Central memory CD8-positive, alpha-beta T cell (primary cell): ENCODE measurements at places on chromosomes 5 and 9.

DNA sequence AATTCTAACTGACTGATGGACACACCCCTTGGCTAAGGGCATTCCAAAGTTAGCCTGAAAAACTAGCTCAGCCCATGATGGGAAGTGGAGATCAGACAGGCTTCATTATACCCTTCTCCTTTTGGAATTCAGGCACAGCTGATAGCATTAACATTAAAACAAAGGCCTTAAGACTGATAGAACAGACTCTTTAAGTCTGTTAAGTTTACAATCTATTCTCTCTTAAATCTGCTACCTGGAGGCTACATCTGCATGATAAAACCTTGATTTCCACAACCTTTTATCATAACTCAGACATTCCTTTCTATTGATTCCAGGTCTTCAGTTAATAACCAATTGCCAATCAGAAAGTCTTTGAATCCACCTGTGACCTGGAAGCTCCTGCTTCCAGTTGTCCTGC, 281.4 kb downstream of the TUSC1 start:
- DNase-seq: no peak

GRCh38 chr9:81613002-81613812, 76.1 kb downstream of the TLE1 start:
- no peak for DNase-seq

DNA sequence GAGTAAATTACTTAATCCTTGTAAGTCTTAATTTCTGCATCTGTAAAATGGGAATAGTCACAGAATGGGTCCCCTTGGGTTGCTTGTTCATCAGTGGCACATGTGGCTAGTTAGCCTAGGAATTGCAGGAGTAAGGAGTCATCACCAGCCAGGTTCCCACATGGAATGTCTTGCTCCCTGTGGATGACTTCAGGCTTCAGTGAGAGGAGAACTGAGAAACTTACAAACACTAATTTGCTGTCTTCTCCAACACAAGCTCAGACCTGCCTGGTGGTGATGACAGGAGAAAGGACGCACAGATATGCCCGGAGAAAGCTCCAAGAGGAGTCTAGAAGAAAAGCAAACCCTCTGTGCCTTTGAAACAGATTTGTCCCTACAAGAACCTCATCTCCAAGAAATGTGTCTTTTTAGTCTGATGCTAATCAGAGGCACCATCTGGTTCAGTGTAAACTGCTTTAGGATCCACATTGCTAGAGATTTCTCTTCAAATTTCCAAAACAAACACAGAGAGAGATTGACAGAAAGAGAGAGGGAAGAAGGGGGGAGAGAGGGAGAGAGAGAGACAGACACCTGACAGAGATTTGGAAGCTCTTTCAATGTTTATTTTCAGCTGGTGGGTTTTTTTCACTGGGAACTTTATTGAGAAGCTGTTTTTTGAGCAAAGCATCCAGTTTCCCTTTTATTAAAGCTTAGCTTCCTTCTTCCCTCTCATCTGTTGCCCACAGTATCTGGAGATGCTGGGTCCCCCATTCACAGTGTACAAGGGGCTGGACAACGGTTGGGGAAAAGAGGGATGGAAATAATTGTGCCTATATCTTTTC, 128.3 kb downstream of the DOCK2 start:
- DNase-seq: no peak

DNA sequence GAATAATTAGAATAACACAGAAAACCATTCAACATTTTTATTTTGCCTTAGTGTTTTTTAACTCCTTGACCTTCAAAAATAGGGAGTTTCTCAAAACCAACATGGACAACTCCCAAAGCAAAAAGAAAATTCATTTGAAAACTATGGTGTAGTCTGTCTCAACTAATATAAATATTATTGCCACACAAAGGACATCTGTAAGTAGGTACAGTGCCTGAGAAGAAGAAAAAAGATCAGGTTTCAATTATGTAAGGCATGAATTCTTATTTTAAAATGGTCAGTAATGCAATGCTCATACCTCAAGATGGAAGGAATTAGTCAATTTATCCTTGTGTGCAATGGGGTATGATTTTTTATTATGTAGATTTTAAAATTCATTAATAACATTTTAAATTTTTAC, 109.6 kb upstream of the CNTLN start:
- no peak for DNase-seq

DNA sequence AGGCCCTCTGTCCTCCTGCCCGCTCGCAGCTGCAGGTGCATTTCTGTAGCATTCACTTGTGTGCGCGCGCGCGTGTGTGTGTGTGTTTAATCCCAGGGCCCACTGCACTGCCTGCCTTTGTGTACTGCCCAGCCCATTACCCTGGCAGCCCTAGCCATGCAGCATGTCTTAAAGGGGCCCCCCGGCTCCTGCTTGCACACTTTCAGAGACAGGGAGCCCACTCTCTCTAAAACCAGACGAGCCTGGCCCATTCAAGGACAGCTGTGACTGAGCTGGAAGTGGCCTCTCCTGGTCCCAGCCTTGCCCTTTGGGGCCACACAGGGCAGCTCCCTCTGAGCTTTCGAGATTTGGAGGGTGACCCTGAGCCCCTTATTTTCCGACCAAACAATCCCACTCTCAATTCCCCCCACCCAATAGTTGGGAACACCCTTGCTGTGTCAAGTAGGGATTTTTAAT, 98.9 kb downstream of the DAB2IP start:
- no peak for DNase-seq

GRCh38 chr5:136018814-136019783, 9.7 kb upstream of the TGFBI start:
- no peak for DNase-seq

- no peak for DNase-seq
Observed at GRCh38 chr5:51484326-51484725, 101.1 kb downstream of the ISL1 start.

DNA sequence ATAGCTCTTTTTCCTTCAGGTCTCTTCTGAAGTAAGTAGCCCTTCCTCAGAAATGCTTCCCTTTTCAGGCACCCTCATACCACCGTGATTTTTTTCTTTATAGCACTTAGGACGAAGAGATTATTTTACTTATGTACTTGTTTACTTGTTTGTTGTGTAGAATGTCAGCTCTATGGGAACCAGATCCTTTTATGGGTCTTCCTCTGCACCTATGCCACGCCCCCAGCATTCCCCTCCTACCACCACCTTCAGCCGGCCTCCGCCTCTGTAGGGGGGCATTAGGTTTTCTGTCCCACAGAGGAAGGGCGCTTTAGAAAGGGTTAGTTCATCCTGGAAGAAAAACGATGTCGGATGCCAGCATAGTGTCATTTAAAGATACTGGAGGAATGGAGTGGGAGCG, 1.8 kb downstream of the CDKN2B-AS1 start:
- no peak for DNase-seq

- no peak for DNase-seq
Observed at GRCh38 chr9:70054521-70054920, 10.9 kb downstream of the MAMDC2 start.

GRCh38 chr5:170362102-170362501, 27.1 kb downstream of the KCNMB1 start:
- no peak for DNase-seq

- no peak for DNase-seq
Observed at GRCh38 chr9:105437704-105438103, 10.1 kb upstream of the FSD1L start.

- no peak for DNase-seq
Observed at GRCh38 chr9:3648722-3649246, 123.0 kb upstream of the RFX3 start.

- no peak for DNase-seq
Observed at GRCh38 chr9:34958411-34958982, 412 bp downstream of the PHF24 start.

DNA sequence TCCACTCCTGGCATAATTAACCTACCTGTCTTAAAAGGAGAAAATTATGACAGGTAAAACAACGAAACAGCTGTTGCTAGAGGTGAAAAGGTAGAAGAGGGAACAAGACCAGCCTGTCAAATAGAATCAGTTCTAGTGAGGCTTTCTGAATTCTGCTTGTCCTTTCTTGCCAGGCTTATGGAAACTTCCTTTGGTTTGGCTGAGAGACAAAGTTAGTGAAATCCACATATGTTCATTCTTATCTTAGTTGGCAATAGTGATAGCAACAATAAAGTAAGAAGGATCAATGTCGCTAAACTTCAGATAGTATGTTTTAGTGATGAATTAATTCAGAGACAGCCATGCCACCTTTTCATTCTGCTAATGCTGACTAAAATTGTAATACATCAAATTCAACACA, 34.4 kb downstream of the HAPLN1 start:
- no peak for DNase-seq

GRCh38 chr5:111337133-111337532, 112.9 kb downstream of the CAMK4 start:
- no peak for DNase-seq

DNA sequence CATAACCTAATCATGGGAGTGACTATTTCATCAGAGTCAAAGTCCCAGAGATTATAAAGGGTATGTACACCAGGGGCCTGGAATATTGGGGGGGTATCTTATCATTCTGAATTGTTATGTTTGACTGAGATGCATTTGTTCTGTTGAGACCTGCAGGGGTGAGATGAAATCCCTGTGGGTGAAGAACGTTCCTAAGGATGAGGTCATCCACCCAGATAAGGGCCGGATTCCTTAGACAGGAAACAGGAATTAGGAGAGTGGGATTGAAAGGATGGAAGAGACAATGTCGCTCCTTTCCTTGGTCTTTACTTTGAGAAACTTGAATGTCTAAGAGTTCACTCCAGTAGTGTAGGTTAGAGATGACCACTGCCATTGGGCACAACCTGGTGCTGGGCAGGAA, 54.7 kb downstream of the GAS1 start:
- DNase-seq: no peak

- no peak for DNase-seq
Observed at GRCh38 chr9:130448035-130448624, 3.4 kb downstream of the ASS1 start.

DNA sequence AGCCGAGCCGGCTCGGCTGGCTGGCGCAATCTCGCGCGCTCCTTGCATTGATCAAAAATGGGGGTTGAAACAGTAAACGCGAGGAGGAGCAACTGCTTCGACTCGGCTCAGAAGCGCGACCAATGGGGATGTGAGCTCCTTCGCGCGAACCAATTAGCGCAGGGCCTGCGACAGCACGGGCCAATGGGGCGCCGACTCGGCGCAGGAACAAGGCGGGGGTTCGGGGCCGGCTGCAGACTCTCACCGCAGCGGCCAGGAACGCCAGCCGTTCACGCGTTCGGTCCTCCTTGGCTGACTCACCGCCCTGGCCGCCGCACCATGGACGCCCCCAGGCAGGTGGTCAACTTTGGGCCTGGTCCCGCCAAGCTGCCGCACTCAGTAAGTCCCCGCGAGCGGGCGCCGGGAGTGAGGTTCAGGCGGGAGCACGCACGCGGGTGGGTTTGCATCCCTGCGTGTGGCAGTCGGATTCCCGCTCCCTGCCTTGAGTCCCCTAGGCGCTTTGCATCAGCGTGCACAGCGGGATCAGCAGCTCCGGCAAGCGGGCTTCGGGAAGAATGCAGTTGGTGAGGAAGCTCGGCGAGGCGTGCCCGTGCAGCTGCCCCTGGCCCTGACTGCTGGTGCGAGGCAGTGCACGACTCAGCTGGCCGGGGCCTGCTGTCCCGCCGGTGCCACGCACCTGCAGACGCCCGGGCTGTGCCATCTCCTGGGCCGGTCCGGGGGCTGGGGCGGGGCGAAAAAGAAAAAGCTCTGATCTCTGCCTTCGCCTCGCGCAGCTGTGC, at the start of gene PSAT1:
Gene PSAT1 (plus strand): TSS at position 233 of the 779 bp plus-strand sequence. CDS start 86 bp downstream, at position 319.
- peak; percentile 73 for DNase-seq

- DNase-seq: no peak
Observed at GRCh38 chr9:71001780-71002386, 119.5 kb downstream of the TRPM3 start.

DNA sequence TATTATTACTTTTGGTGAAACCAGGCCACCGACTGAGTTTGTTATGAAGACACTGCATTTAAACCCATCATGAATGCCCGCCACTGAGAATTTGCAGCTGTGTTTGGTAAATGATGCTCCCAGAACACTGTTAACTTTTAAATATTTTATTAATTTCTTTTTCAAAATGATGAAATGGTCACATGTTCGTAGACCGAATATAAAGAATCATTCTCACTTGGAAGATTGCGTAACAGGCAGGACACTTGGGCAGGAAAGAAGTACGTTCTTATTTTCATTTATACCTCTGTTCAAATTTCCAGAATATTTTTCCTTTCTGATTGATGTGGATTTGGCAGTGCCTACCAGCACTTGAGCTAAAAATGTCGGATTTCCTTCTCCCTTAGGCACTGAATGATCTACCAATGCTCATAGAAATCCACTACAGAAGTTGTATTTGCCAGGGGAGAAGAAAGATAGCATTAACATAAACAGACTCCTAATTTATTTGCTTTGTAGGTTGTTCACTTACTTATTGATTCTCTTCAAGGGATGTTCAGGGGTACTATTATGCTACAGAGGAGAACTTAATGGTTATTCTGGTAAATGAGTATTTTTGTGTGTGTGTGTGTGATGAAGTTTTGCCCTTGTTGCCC, 13.8 kb downstream of the CYFIP2 start:
- no peak for DNase-seq

DNA sequence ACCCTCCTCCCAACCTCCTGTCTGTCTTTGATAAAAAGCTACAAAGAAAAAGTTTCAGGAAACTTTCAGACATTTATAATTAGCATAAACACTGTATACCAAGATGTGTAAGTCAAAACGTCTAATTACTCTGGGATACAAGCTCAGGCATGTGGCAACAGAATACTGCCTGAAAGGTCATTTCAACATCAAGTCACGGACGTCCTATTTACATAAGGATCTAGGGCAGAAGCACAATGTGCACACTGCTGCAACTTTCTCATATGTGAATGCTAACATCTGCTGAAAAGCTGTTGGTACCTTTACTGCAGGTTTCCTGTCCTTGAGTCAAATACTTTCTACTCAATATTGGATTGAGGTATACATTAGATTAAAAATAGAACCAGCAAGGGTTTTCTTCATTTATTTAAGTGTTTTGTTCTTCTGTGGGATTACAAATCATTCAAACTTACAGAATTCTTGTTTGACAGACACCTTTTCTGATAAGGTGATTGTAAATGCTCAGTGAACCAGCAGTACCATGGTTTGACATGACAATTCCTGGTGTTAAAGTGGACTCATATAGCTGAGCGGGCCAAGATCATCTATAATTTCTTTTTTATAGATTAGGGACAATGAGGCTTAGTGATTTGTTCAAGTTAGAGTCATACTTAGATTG, 36.8 kb downstream of the ELL2 start:
- no peak for DNase-seq

GRCh38 chr5:10663489-10664179, 97.4 kb downstream of the DAP start:
- DNase-seq: no peak

- DNase-seq: no peak
Observed at GRCh38 chr9:134995792-134996120, 78.0 kb upstream of the FCN1 start.

DNA sequence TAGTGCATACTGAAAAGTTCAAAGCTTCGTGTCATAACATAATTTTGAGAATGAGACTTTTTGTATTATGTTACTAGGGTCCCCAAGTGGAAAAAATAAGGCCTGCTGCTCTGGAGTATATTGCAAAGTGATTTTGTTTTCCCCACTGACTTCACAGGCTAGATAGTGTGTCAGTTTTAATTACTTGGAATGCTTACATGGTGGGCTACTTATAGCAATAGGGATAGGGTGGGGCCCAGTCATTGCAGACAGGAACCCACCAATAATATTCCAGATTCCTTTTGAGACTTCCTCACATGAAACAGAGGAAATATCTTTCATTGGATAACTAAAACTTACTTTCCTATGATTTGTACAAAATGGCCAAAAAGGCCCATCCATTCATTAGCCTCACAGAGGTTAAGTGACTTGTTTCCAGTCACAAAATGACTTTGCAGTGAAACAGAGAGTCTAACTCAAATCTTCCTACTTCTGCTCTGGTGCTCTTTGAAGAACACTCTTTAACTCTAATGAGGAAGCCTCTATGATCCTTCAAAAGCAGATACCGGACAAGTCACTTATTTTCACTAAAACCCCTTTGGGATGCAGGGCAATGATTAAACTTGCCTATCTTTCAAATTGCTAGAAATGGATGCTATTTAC, 16.2 kb upstream of the MEF2C start:
- DNase-seq: no peak
